ENCODE measurements at places on chromosomes 16 and 17.

- DNase-seq, result no peak
Measured at GRCh38 chr17:7884581-7885366, 3.8 kb upstream of the CHD3 start.

DNA sequence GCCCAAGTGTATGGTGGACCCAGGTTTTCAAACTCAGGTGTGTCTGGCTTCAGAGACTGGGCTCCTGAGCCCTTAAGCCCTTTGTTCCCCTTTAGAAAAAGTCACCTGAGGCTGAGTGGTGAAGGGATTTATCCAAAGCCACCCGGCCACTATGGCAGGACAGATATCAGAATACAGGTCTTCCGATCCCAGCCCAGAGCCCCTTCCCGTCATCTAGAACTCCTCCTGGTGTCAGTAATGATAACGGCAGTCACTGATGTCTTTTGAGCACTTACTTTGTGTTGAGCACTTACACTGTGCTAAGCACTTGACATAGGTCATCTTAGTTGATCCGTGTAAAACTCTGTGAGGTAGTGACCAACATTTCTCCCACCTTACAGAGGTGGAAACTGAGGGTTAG, 16.6 kb downstream of the NOD2 start:
- DNase-seq, result no peak

DNA sequence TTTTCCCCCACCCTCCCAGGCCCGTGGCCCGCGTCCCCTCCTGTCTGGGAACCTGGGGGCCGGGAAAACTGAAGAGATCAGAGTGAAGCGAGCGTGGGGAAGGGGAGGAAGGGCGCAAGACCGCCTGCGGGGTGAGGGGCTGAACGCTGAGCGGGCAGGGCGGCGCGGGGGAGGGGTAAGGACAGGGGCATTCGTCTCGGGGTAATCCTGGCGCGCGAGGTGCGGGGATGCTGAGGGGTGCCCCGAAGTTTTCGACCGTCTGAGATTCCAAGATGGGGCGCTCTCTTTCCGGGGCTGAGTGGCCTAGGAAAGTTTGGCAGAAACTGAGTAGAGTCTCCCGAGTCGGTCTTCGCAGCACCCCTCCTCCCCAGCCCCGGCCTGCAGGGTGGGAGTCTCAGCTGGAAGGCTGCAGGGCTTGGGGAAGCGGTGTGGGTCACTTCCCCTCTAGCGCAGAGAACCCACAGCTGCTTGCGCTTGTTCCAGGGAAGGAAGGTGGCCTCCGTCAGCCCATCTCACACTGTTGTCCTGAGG, 555 bp downstream of the TTYH2 start:
- DNase-seq, result no peak

DNA sequence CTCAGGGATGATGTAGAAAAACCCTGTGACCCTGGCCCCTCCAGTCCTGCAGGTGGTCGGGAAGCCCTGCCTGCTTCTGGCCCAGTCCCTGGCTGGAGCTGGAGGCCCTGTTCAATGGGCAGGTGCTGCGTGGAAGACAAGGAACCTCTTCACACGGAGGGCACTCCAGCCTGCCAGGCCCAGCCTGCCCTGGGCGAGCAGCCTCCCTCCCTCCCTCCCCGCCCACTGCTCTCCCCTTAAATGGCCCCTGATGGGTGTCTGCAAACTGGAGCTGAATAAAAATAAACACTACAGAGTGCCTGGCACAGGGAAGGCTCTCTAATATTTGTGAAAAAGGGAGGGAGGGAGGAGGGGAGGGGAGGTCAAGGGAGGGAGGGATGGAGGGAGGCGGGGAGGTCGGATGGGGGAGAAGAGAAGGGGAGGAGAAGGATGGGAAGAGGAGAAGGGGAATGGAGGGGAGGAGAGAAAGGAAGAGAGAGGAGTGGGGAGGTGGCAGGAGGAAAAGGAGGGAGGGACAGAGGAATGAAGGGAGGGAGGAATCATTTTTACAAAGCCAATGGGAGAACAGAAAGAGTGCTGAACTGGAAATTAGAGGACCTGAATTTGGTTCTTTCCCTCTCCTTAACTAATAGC, 222.8 kb upstream of the TNRC6C start:
- no peak for DNase-seq

DNA sequence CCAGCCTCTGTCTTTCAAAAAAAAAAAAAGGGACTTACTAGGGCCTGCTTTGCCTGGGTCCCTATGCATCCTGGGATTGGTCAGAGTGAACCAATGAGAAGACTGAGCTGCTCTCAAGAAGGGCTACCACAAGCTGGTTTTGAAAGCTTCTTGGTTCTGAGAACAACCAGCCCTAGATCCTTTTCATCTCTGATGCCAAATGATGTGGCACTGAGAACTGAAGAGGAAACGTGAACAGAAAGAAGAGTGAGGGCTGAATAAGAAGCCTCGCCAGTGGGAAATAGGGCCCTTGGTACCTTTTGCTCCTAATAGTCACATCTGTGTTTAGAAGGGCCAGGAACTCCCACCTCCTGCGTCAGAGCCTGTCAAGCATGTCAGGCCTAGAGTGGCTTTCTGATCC, 10.7 kb downstream of the TACO1 start:
- DNase-seq, result no peak

DNA sequence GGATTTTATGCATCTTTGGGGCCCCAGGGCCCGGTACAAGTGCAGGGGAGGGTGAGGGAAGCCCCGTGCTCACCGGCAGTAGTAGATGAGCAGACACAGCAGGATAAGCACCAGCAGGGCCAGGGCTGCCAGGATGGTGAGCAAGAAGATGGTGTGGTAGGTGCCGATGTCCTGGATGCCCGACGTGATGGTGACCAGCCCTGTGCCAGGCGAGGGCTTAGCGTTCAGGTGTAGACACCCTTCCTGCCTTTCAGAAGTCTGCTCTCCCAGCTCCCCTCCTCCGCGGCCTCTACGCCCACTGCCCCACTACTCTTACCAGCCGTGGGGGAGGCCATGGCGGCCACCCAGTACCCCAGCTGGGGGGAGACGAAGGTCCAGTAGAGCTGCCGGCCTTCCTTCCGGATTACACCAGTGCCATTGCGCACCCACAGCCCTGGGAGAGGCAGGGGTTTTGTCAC, 8.0 kb downstream of the FAM171A2 start:
- DNase-seq, result no peak

DNA sequence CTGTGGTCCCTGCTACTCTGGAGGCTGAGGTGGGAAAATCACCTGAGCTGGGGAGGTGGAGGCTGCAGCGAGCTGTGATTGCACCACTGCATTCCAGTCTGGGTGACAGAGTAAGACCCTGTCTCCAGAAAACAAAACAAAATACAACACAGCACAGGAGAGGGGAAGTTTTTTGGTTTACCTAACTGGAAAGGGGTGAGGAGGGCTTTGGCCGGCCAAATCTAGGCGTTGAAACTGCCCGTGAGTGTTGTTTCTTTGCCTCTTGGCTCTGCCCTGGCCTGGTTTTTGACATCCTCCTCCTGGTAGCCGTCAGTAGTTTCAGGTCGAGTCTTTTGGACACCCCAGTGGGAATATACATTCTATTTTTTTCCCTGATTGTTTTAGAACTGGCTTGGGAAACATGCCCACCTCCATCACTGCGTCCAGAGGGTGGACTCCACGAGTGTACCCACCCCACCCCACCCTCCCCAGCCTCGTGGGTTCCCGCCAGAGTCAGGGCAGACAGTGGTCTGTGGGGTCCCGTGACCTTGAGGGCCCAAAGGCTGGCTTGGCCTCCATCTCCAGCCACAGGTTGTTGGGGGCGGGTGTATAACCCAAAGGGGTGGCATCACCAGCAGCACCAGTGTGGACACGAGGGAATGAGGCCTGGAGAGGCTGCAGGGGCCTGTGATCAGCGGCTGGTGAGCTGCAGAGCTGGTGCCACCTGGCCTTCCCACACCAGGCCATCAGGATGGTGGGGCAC, 42.7 kb downstream of the NT5M start:
- DNase-seq, result no peak

GRCh38 chr17:42067371-42068091, 17.1 kb upstream of the C17orf113 start:
- peak; percentile 26 for DNase-seq

GRCh38 chr16:13829697-13830299, 90.2 kb upstream of the ERCC4 start:
- no peak for DNase-seq

GRCh38 chr17:19447085-19447583, 36.1 kb downstream of the RNF112 start:
- peak; percentile 77 for DNase-seq

DNA sequence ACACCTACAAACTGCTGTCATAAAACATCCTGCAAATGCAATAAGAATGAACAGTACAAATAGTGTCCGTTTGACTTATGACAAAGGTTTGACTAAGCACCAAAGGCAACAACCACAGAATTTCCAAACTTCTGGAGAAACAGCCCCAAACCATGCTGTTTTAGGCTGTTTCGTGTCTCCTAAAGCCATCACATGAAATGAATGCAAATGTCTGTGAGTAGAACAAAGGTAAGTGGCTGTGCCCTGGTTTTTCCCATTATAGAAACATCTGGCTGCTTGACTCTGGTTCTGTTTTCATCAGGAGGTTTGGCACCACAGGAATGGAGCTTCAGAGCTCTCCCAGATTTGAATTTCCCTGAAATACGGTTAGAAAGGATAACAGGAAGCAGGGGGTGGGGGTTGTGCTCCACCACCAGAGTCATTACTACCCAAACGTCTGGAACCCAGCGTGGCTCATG, 4.6 kb upstream of the EMP2 start:
- DNase-seq, result peak; percentile 51

DNA sequence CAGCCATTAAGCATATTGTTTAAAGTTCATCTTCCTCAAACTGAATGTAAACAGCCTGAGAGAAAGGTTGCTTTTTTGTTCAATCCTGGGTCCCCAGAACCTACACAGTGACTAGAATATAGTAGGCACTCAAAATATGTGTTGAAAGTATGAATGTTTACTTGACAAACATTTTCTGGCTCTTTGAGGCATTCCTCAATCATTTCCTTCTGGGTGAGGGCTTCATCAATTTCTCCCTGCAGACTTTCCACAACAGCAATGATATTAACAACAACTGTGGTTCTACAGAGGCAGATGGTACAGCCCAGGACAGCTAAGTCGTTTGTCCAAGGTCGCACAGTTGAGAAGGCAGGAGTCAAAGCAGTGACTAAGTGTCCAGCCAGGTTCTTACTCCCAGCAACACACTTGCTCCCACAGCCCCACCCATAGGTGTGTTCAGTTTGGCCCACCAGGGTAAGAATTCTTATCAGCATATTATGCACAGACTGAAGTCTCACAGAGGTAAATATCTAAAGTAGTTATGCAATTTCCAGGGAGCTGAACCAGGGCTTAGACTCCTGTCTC, 61.1 kb downstream of the HS3ST3B1 start:
- no peak for DNase-seq

DNA sequence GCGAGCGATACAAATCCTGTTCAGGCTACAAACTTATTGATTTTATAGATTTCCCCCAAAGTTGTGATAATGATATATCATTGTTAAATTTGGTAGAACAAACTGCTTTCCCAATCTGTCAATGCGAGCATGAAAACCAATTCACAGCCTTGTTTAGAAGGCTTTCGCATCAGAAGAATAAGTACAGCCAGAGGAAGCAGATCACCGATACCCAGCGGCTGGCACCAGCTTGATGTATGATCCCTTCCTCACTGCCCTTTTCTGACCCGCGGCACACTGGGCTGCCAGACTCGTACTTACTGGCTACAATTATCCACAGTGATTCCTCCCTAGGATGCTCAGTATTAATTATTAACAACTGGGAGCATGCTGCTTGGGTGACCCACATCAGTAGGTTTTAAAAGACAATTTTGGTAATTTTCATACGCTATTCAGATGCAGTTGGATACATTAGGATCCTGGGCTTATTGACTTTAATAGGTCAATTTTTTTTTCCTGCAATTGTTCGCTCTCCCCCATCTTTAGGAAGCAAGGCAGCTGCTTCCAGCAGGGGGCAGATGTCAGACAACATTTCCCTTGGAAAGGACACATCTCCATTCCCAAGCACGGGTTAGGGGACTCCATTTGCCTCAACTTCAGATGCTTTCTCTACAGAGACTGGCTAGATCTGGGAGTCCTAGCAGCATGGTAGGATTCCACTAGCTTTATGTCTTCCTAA, 582.7 kb upstream of the PSMD7 start:
- peak; percentile 3 for DNase-seq

DNA sequence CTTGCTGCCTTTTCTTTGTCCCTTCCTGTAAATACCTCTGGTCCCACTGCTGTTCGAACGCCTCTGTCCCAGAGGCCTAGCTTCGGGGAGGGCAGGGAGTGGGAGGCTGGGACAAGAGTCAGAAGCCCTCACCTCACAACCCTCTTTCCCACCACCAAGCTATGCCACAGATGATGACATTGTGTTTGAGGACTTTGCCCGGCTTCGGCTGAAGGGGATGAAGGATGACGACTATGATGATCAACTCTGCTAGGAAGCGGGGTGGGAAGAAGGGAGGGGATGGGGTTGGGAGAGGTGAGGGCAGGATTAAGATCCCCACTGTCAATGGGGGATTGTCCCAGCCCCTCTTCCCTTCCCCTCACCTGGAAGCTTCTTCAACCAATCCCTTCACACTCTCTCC, 10.4 kb downstream of the ARRB2 start:
- no peak for DNase-seq

DNA sequence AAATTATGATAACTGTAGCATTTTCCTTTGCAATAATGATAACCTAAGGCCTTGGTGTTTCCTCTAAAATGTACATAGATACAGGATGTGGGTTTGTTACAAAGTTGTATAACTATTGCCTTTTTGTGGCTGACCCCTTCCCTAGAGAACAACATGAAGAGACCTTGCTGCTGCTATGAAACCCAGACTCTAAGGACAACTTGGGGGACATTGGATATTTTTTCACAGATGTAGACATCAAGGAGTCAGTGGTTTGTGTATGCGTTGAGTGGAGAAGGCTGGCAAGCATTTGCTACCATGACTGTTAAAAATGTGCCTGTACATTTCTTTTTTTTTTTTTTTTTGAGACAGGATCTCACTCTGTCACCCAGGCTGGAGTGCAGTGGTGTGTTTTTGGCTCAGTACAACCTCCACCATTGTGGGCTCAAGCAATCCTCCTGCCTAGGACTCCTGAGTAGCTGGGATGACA, 12.3 kb downstream of the HMOX2 start:
- DNase-seq, result no peak

GRCh38 chr16:50207652-50208051, 54.5 kb downstream of the TENT4B start:
- DNase-seq, result peak; percentile 74

DNA sequence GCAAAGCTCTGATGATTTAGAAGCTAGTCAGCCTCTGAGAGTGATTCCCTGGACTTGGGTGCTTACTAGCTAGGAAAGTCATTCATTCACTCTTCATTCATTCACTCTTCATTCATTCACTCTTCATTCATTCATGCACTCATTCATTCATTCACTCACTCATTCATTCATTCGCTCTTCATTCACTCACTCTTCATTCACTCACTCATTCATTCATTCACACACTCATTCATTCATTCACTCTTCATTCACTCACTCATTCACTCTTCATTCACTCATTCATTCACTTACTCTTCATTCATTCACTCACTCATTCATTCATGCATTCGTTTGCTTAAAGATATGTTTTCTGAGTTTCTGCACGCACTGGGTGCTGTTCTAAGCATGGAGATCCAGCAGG, 292.7 kb upstream of the TNRC6C start:
- DNase-seq, result no peak

- DNase-seq, result peak; percentile 29
Measured at GRCh38 chr17:67557921-67558320, 159.8 kb upstream of the NOL11 start.

Data from astrocyte of the spinal cord (primary cell).